CD4-positive, alpha-beta T cell treated with Interferon gamma for 1 hour (primary cell): ENCODE measurements at places on chromosomes 3 and 15.
A peak's percentile ranks its signal among the peaks of the same experiment; 100 is the strongest.

GRCh38 chr3:40996382-40996781 lies 202.9 kb upstream of the CTNNB1 start:
- DNase-seq, result no peak

- DNase-seq, result no peak
Measured at GRCh38 chr3:150015901-150016300, 45.2 kb upstream of the PFN2 start.

- DNase-seq, result peak; percentile 42
Measured at GRCh38 chr3:10232137-10232536, 16.1 kb upstream of the TATDN2 start.

GRCh38 chr3:76083992-76084391 lies 298.6 kb upstream of the ZNF717 start:
- DNase-seq, result no peak

GRCh38 chr15:75694241-75695182 lies 18.1 kb downstream of the CSPG4 start:
- DNase-seq, result no peak

- no peak for DNase-seq
Measured at GRCh38 chr3:108548304-108548703, 37.9 kb upstream of the MYH15 start.

- no peak for DNase-seq
Measured at GRCh38 chr15:69305204-69305931, 6.7 kb downstream of the PAQR5 start.
